Fibroblast of skin of scalp (primary cell): ENCODE measurements at places on chromosomes 6 and 20.

GRCh38 chr20:59933849-59934585, 580 bp upstream of the SYCP2 start:
- peak; percentile 74 for DNase-seq

- no peak for DNase-seq
Measured at GRCh38 chr6:158584236-158584651, 24.4 kb downstream of the TMEM181 start.

DNA sequence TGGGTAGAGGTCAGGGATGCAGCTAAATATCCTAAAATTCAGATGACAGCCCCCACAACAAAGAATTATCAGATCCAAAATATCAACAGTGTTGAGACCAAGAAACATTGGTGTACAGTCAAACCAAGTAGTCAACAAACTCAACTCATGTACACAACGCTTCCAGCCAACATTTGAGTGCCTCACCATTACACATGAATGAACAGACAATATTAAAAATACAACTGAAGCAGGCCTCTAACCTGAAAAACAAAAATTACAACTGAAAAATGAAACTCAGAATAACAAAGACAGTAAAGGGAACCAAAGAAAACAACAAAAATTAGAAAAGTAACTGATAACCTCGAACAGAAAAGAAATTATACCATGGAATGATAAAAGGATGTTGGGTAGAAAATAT, 46.2 kb downstream of the HACE1 start:
- DNase-seq: no peak

- no peak for DNase-seq
Measured at GRCh38 chr6:93962566-93962965, 543.2 kb upstream of the EPHA7 start.

DNA sequence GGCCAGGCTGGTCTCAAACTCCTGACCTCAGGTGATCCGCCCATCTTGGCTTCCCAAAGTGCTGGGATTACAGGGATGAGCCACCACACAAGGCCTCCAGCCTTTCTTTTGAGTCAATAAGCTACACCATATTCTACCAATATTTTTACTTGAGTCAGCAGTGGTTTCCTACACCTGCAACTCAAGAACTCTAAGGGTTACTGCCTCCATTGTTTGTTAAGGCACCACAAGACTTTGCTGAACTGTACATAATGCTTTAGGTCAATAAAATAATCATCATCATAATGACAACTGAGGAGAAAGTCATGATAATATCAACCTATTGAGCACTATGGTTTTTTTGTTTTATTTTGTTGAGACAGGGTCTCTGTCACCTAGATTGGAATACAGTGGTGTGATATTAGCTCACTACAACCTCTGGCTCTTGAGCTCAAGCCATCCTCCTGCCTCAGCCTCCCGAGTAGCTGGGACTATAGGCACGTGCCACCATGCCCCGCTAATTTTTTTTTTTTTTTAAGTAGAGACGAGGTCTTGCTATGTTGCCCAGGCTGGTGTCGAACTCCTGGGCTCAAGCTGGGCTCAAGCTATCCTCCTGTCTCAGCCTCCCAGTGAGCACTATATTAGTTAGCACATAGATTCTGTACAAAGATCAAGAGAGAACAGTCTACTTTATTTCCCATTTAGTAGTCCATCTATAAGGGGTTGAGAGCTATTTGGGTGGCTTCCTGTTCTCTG, 34.9 kb upstream of the ZMYND8 start:
- no peak for DNase-seq

DNA sequence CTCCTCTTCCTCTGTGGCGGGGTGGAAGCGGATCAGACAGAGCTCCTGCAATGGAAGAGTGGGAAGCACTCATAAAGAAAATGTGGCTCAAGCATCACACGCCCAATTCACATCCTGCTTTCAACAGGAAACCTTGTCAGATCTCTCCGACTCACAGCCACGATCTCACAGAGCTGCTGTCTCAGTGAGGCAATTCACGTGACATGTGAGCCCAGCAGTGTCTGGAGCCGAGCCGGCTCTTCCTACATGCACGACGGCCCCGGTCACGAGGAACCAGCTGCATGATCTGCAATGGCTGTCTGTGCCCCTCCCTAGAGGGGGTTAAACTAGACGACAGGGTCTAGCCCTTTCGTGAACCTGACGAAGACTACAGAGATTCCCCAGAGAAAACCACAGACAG, 29.5 kb upstream of the TCFL5 start:
- DNase-seq: no peak

DNA sequence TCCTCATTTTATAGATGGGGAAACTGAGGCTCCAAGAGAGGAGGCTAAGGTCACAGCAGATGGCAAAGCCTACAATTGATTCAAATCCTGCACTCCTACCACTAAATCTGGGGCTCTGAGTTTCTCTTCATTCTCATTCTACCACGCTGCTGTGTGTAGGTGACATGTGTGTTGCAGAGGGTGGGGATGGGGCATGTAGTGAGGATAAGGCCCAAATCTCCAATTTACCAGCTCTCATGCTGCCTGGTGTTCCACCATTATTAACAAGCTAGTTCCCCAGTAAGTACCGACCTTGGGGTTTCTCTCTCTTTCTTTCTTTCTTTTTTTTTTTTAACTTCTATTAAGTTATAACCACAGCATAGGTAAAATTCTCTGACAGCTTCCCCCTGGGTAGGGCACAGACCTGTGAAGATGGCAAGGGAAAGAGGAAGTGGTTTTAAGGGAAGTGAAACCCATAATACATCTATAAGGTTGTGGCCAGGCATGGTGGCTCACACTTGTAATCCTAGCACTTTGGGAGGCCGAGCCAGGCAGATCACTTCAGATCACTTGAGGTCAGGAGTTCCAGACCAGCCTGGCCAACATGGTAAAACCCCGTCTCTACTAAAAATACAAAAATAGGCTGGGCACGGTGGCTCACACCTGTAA, 13.0 kb upstream of the MATN4 start:
- DNase-seq: no peak

GRCh38 chr6:5506597-5506996, 245.3 kb downstream of the FARS2 start:
- DNase-seq: no peak

DNA sequence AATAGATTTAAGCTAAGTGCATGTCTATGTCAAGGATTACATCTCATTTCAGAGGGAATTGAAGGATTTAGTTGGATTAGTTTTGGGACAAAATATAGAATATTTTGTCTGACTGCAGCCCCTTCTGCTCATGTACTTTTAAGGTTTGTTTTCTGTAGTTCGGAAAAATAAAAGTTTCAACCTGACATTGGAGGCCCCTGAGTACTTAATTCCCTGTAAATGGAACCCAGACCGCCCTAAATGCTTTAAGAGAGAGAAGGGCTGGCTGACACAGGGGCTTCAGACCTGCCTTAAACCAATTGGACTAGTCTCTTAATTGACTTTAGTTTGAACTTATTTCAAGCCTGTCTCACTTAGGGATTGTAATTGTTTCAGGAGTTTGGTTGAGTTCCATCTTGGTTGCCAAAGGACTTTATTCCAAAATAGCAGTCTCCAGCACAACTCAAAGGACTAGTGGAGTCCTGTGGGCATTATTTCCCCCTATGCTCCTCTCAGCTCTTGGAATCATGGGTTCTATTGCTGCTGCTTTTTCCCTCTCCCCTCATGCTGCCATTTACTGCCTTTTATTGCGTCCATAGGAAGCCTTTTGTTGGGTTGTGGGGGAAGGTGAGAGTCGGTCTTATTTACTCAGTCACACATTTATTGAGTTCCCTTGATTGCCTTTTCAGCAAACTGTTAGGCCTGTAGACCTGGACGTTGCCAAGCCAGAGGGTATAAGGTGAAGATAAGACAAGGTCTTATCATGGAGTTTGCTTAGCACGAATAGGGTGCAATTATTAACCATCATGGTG, 14.5 kb downstream of the BRD2 start:
- no peak for DNase-seq

DNA sequence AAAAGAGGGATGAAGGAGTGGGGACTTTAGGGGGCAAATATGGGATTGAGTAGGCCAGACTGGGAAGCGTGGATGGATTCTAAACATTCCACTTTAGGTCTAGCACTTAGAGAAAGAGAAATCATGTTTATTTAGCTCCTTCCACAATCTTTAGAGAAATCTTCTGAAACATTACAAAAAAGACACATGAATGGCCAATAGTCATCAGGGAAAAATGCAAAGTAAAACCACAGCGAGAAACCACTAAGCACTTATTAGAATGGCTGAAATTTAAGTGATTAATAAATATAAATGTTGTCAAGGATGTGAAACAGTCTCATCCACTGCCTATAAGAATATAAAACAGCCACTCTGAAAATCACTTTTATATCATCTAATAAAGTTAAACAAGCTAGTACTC, 46.9 kb downstream of the HLA-A start:
- peak; percentile 31 for DNase-seq

- peak; percentile 69 for DNase-seq
Measured at GRCh38 chr6:32086661-32087573, 22.2 kb downstream of the TNXB start.

DNA sequence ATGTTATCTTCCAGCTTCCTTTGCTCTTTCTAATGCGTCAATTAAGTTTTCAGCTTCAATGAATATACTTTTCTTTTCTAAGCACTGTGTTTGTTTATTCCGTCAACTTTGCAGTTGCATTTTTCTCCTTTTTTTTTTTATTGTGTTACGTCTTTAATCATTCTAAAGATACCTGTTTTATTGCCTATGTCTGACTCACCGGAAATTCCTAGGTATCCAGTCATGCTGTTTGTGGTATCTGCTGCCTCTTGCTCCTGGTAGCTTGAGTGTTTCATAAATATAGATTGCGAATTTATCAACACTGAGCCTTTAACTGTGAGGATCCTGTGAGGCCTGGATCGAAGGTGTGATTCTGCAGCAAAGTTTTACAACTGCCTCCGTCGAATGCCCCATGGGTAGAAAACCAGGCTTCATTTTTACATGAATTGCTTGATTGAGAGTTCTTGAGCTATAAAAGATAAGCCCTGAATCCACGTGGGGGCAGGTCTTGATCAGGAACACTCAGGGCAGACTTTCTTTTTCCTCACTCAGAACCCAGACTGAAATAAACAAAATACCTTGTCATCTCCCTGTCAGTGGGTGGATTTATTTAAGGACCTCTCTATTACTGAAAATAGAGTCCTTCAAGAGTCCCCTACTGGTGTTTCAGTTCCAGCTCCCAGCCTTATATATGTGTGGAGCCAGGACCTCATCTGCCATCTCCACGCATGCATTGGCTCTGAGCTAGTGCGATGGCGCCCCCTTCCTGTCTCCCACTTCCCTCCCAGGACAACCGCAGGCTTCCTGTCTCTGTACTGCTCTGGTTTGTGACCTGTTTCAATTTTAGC, 60.1 kb upstream of the LRRC1 start:
- peak; percentile 19 for DNase-seq

GRCh38 chr6:137010128-137010718, 34.5 kb downstream of the IL20RA start:
- DNase-seq: no peak
